ENCODE measurements at places on chromosomes 2 and 18. TPM values are rescaled to one million over a fixed set of nuclear protein-coding genes. Genes with fewer than 3 reads are reported as not detected.

The SNX17 gene
- total RNA-seq, result 158 TPM

The DCDC2C gene
- under 0.01 TPM for total RNA-seq

The FZD7 gene
- 0.19 TPM for total RNA-seq

The UGT1A8 gene
- total RNA-seq, result not detected

The IL1A gene
- total RNA-seq, result under 0.01 TPM

The UGT1A9 gene
- total RNA-seq, result under 0.01 TPM

The EMILIN2 gene
- 8.7 TPM for total RNA-seq

Measured in dermis blood vessel endothelial cell (primary cell).